ENCODE measurements at places on chromosomes 5 and 9.

- DNase-seq: no peak
Observed at GRCh38 chr5:37355161-37355560, 15.7 kb downstream of the NUP155 start.

DNA sequence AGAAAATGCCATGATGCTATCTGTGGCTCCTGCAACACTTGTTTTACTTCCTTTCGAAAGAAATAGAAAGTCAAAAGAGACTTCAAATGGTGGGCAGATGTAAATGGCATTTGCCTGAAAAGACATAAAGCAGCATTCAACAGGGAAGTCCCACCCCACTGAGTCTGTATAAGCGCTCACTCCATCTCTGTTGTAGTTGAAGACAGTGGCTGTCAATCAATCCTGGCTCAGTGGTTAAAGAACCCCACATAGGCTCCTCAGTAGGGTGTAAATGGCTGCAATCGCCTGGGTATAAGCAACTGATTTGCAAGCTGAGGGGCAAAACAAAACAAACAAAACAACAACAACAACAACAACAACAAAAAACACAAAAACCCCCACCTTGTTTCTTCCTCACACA, 158.7 kb downstream of the EFNA5 start:
- DNase-seq: no peak

DNA sequence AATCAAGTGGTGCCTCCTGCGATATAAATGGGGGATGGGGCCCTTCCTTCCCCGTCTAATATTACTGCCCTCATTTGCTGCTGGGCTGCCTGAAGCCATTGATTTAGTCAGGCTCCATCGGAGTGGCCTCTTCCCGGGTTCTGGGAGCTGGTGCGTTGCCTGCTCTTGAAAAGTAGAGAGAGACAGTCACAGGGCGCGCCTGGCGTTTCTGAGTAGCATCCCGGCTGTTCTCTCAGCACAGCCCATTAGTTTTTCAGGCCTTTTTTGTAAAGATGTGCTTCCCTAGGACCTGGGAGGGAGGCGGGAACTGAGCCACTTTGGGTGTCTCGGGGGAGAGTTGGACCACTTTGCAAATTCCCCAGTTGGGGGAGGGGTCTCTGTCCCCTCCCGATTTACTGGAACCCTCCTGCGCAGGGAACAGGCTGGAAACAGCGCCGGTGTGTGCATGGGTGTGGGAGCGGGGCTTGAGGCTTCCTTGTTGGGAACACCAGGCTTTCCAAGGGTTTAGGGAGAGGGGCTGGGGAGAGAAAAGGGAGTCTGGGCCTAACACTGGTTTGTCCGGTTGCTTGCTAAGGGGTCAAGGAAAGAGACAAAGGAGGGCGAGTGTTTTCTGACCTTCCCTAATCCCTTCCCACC, 4.7 kb downstream of the PRDM6 start:
- DNase-seq: no peak

- DNase-seq: no peak
Observed at GRCh38 chr5:139733698-139734538, 61.7 kb upstream of the PSD2 start.

- DNase-seq: no peak
Observed at GRCh38 chr5:92805446-92805845, 775.6 kb downstream of the NR2F1-AS1 start.

- DNase-seq: no peak
Observed at GRCh38 chr5:6574537-6575245, 58.2 kb downstream of the NSUN2 start.

DNA sequence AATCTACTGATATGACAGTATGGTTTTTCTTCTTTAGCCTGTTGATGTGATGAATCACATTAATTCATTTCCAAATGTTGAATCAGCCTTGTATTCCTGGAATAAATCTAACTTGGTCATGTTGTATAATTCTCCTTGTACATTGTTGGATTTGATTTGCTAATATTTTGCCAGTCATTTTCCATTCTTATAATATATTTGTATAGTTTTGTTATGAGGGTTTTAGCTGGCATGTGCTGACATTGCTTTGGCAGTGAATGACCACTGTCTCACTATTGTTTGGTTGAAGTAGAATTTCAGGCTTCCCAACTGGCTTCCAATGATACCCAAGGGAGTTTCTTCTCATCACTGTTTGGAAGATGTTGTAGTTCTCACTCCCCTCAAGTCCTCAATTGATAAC, 983.0 kb upstream of the PTPRD start:
- DNase-seq: no peak

DNA sequence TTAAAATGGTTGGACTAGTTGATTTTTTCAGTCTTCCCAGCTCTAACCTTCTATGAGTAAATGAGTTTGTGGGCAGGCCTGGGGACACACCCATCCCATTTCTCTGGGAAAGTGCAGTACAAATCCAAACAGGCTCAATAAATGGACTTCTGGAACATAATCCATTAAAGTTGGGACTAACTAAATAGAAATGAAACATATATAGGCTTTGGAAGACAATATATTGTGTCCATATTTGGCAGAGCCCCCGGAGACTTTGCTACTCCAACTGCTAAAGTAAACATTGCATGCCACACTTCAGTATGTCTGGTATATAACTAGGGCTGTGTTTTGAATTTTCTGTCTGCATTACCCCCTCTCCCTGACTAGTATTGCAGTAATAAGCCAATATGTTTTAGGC, 191.4 kb upstream of the DAB2 start:
- no peak for DNase-seq

DNA sequence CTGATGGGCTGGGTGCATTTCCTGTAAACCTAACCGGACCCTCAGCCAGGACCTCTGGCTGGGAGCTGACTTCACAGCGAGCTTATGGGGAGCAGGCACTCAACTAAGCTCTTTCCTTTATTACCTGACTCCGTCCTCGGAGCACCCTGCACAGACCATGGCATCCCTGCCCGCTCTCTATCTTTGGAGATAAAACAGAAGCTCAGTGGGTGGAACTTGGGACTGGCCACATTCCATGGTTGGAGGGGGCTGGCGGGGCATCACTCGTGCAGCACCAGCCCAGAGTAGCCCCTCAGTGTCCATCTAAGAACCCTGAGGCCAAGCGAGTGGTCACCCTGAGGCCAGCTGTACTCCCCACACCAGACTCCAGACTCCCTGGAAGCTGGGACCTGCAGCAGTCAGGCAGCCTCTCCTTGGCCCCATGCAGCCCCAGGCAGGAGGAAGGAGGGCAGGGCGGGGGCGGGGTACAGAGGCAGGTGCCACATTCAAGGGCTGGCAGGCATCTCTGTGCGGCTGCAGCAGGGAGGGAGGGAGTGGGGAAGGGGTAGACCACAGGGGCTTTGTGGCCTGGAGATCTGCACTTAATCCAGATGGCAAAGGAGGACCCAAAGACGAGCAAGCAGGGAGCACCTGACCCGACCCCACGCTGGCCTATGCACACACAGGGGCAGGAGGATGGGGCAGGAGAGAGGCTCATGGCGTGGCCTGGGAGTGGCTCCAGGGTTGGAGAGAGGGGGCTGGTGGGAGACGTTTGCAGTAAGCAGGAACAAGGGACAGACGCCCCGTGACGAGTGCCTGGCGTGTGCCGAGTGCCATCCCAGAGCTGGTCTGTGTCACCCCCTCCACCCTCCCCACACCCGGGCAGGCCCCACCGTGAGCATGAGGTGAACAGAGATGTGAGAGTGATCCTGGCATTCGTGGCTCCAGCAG, 26.1 kb downstream of the GLT6D1 start:
- no peak for DNase-seq

GRCh38 chr5:120769312-120769872, 305.3 kb downstream of the PRR16 start:
- no peak for DNase-seq

- DNase-seq: no peak
Observed at GRCh38 chr5:130066644-130067043, 162.4 kb downstream of the CHSY3 start.

- DNase-seq: no peak
Observed at GRCh38 chr9:108322326-108323098, 533.3 kb downstream of the ACTL7B start.

DNA sequence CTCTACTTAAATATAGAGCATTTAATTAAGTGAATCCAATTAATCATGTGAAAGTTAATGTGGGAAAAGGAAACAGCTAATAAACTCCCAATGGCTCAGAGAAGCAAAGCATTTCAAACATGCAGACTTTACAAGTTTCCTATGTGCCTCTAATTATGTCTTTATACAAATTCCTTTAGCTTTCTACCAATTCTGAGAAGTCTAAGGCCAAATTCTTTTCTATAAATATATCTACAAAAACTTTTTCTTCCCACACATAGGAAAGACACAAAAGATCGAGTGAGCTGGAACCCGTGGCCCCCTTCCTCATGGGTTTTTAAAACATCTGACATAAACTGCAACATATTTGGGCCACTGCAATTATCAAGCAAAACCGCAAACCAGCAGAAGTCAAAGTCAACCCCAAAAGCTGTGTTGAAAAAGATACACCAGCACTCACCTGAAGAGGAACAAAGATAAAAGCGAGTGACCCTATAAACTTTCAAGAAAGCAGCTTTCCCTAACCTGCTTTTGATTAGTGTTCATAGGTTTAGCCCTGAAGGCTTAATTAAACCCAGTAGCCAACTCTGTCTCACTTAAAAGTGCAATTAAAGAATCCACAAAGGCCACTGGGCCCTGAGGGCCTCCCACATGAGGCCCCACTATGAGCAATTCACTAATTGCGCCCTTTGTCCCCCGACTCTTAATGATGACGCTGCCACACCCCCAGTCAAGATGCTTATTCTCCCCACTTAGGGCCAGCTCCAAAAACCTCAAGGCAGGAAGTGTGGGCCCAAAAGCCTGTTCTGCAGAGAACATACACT, 12.1 kb downstream of the SEMA5A start:
- no peak for DNase-seq

GRCh38 chr5:11681796-11682195, 222.4 kb downstream of the CTNND2 start:
- no peak for DNase-seq

GRCh38 chr9:36914212-36914577, 119.9 kb downstream of the PAX5 start:
- no peak for DNase-seq

- no peak for DNase-seq
Observed at GRCh38 chr5:177269976-177270375, 33.5 kb downstream of the RAB24 start.

DNA sequence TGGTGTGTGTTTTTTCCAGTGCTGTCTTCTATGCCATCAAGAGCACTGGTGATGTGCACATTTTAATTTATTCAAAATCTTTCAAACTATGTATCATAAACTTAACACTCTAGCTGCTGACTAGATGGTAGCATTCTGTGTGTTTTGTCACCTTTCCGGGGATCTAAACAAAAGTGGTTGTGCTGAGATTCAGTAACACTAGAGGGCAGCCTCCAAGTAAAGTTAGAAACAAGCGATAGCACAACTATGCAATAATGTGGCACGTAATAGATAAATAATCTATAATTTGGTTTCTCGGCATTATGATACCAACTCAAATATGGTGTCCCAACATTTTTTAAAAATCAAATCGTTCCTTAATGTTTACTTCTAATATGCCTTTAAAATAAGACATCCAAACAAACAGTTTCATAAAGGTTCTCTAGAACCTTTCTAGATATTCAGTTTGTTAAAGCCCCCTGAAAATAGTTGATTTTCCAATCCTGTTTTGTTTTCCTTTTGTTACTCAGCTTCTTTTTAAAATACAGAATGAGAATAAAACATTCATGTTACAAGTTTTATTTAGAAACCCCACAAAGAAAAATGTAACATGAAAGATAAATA, 16.9 kb downstream of the SEMA6A start:
- no peak for DNase-seq

- no peak for DNase-seq
Observed at GRCh38 chr5:164746723-164747122, 1241.3 kb downstream of the MAT2B start.

- DNase-seq: no peak
Observed at GRCh38 chr9:13690595-13690994, 411.1 kb upstream of the MPDZ start.

DNA sequence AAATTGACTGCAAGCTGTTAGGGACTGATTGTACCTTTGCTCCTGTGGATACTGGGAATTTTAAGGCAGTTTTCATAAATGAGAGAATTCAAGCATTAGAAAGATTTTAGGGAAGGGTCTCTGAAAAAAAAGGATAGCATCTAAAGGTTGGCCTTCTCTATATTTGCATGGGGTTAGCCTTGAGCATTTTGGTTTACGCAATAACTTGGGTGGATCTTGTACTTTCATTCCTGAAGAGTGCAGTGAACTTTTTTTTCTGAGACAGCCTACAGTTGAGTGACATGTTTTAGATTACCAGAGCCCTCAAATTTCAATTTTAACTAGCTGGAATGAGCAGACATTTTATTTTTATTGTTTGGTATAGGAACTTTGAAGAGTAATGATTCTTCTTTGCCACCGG, 91.6 kb upstream of the NR3C1 start:
- DNase-seq: no peak

DNA sequence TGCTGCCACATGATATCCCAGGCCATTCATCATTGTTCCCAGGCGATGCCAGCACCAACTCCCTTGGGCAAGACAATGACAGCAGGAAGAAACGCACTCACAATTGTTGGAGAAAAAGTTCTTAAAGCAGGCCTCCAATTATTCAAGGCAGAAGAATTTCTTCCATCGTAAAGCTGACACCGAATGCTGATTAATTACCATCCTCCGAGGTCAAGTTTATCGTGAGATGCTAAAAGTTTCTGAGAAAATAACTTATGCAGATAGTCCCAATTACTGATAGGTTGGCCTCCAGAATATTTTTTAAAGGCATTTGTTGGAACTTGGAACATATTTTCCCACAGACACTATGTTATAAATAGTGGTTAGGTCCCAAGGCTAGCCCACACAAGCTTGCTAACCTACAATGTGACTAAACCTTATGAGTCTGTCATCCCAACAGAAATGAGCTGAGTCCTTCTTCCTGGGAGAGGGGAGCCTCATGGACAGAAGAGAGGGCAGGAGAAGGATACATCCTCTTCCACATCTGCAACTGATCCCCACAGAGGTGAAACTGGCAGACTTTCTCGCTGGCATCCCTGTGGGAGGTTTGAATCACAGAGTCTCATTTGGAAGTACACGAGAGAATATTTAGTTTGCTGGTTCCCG, 202.4 kb upstream of the TBC1D2 start:
- no peak for DNase-seq

DNA sequence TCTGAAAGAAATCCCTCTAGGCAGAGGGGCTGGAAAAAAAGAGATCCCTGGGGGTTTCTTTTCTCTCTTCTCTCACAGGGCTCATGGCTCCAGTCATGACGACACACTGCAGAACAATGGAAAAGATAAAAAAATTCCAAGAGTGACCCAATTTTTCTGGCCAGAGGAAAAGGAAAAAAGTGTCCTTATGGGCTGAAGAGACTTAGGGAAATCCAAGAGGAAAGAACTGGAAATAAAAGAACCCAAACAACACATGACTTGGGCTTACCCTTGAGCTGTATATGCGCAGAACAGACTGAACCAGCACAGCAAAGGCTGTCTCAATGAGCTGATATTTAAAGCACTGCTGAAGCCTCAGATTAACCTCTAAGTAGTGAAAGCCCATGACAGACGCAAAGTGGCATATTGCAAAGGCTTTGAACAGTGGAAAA, 102.4 kb downstream of the SMIM23 start:
- no peak for DNase-seq

GRCh38 chr5:115295777-115296123, 704 bp downstream of the CCDC112 start:
- no peak for DNase-seq

Measured in T-helper 2 cell treated with Interferon-gamma antibody and Interleukin-4, amounts not matched to agents 5 μg/mL and 100 μg/mL, for 36 hours (primary cell).